Stimulated activated CD8-positive, alpha-beta memory T cell treated with anti-CD3 and anti-CD28 coated beads, Interleukin-15, amount 100 ng/mL, for 24 hours (primary cell): ENCODE measurements at places on chromosomes 3 and 15.

GRCh38 chr3:41131224-41131623, 68.1 kb upstream of the CTNNB1 start:
- DNase-seq = no peak

GRCh38 chr15:40344217-40344616, 3.5 kb upstream of the CCDC9B start:
- no peak for DNase-seq

- no peak for DNase-seq
Measured at GRCh38 chr15:94259121-94259751, 27.9 kb downstream of the MCTP2 start.

GRCh38 chr3:136725468-136725867, 26.7 kb downstream of the STAG1 start:
- no peak for DNase-seq

GRCh38 chr15:67383899-67384298, 129.3 kb downstream of the IQCH start:
- DNase-seq = no peak

- DNase-seq = peak; percentile 28
Measured at GRCh38 chr3:197878427-197878826, 71.6 kb upstream of the RPL35A start.

GRCh38 chr3:126423191-126424038, 28.7 kb downstream of the CFAP100 start:
- no peak for DNase-seq

DNA sequence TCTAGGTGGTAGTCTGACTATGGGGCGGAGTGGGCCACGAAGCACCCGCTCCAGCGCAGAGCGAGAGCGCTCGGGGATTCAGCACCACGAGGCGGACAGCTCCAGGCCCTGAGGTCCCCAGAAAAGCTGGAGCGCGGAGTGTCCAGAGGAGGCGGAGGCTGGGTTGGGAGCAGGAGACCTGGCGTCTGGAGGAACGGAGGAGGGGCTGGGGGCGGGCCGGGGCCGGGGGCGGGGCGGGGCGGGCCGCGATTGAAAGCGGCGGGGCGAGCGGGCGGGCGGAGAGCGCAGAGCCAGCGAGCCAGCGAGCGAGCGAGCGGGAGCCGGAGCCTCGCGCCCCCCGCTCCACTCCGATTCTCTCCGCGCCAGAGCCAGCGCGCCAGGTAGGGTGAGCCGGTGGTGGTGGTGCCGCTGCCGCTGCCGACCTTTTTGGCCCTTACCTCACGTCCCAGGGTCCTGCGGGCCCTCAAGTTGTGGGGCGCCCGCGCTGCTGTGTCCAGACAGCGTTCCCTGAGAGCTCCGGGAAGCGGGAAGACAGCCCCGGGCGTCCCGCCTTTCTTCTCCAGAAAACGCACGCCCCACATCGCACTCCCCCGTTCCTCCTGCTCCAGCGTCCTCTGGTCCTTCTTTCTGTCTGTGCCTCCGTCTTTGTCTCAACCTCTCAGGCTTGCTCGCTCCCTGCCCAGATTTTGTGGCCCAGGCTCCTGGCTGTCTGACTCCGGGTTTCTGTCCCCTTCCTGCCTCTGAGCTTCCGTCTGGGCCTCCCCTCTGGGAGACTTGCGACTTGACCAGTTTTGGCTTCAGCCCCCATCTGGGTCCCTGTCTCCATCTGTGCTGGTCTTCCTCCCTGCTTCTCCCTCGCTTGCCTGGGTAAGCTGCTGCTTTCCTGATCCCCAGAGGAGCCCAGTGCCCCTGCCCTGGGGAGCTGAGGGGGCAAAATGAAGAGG, at the start of gene GRM2:
Gene GRM2 (plus strand): TSS at position 281 of the 944 bp plus-strand sequence. CDS start 1,916 bp downstream, outside the sequence.
- no peak for DNase-seq

DNA sequence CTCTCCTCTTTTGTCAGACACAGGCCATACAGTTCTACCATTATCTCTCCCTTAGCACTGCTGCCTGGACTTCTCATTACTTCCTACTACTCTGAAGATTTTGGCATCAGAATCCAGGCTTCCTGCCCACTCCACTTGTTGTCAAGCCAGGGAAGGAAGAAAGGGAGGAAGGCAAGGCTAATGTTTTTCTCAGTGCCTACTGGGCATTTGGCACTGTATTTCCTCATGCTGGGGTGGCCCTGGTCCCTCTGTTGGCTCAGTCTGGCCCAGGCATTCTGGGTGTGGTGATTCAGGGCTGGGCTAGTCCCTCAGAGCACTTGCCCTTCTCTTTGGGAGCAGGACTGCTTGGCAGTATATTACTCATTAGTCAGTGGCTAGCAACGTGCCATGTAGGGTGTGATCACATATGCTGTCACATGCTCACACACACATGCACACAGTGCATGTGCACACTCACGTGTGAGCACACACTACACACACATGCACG, 52.9 kb downstream of the BSN start:
- no peak for DNase-seq

DNA sequence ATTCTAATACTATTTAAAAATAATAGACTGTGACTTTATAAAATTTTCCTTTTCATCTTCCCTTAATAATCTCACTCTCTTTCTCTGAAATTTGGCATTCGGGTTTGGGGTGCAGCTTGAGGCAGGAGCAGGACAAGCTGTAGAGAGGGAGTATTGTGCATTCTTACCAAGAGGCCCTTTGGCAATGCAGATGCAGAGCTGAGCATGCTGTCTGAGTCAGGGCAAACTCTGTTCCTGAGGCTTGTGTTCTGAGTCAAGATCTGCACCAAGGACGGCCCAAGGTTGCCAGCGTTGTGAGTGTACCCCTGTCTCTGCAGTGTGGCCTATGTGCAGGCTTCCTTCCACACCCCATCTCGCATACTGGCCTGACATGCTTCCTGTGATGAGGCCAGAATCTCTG, 343.8 kb upstream of the FRG2C start:
- DNase-seq = no peak

- no peak for DNase-seq
Measured at GRCh38 chr3:135762188-135762856, 203.2 kb upstream of the PPP2R3A start.

DNA sequence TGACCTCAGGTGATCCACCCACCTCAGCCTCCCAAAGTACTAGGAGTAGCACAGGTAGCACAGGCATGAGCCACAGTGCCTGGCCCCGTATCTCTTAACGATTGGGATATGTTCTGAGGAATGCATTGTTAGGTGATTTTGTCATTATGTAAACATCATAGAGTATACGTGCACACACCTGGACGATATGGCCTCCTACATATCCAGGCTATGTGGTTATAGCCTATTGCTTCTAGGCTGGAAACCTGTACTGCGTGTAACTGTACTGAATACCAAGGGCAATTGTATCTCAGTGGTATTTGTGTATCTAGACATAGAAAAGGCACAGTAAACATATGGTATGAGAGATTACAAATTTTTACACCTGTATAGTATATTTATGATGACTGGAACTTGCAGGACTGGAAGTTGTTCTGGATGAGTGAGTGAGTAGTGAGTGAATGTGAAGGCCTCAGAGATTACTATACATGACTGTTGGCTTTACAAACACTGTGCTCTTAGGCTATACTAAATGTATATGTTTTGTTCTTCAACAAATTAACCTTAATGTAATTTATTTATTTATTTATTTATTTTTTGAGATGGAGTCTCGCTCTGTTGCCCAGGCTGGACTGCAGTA, 120.7 kb downstream of the MBNL1 start:
- DNase-seq = no peak

DNA sequence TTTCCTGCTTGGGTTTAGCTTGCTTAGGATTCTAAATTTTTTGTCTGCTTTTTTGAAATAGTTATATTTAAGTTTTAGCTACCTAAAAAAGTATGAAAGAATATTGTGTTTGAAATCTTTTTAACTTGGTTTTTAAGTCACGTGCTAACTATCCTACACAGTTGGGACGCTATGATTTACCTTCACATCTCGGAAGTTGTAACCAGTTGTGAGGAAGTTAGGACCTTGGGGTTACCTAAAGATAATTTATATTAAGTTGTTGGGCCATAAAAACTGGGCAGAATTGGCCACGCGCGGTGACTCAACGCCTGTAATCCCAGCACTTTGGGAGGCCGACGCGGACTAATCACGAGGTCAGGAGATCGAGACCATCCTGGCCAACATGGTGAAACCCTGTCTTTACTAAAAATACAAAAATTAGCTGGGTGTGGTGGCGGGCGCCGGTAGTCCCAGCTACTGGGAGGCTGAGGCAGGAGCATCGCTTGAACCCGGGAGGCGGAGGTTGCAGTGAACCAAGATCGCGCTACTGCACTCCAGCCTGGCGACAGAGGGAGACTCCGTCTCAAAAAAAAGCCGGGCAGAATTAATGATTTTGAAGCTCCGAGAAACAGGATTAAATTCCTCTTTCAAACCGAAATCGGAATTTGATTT, 1.0 kb downstream of the ZFAND6 start:
- peak; percentile 6 for DNase-seq

GRCh38 chr3:120471643-120472042, 20.9 kb upstream of the FSTL1 start:
- no peak for DNase-seq

DNA sequence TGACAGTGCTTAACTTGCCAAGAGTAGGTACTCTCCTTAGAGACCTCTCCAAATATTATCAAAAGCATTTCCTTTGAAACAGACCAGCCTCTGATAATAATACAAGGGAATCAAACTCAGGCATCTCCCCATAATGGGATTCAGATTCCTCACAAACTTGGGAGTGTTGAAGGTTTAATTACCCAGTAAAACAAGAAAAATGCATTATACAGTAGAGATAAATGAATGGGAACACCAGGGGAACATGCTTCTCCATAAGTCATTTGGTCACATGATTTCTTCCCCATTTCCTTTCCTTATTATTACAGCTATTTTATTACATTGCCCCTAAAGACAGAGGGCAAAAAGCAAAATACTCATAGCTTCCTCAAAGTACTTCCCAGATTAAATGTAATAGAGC, 325.0 kb upstream of the CDIN1 start:
- DNase-seq = no peak

DNA sequence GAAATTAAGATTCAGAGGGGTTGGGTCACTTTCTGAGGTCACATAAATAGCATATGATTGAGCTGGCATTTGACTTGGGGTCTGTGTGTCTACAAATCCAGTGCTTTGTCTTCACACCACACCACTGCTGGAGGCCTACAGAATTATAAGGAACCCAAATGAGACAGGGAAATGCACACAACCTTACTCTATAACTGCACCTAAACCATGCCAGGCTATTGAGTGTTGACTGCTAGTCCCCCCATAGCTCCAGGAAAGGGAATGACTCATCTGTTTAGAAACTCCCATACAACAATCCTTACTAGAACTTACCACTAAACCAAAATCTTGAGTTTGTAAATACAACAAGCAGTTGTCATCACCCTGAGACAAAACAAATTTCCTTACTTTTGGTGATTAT, 16.9 kb upstream of the TSC22D2 start:
- DNase-seq = no peak
